Thoracic aorta (tissue), 2 donors: ENCODE measurements at places on chromosomes 12 and 14. TPM values are rescaled to one million over a fixed set of nuclear protein-coding genes. Genes with fewer than 3 reads are reported as not detected.

Gene INHBC
- total RNA-seq: not detected

DNA sequence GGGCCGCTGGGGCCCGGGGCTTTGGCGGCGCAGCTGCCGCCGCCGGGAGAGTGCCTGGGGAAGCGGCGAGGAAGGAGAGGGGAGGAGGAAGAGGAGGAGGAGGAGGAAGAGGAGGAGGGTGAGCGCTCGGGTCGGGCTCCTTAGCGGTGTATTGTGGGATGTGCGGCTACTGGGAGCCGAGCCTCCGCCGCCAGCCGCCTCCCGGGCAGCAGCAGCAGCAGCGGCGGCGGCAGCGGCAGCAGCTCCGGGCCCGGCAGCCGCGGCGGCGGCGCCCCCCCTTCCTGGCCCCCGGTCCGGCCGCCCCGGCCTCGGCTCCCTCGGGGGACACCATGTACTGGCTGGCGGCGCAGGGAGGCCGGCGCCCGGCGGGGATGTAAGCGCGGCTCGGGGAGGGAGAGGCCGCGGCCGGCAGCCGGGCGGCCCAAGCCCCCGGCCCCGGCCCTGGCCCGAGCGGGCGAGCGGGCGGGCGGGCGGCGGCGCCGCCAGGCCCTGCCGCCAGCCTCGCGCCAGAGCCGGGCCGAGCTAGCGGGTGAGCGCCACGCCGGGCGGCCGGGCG is at the start of gene SETD1B:
SETD1B (plus strand) TSS at position 149 of the 556 bp plus-strand sequence. CDS start 729 bp downstream, outside the sequence.
- peak within 1 kb of the TSS; percentile 95 for H3K4me3 ChIP-seq
- peak within 1 kb of the TSS; percentile 97 for H3K27ac ChIP-seq
- no peaks in the 10 kb centered on the region for H3K27me3 ChIP-seq
- DNase-seq: no peak
- peaks cover 12% of the 10 kb centered on the region for H3K36me3 ChIP-seq
- H3K4me1 ChIP-seq: peaks cover 30% of the 10 kb centered on the region

GRCh38 chr12:108611884-108612415 is 14.1 kb upstream of the TMEM119 start:
- no peak overlapping the region for H3K4me3 ChIP-seq
- H3K27me3 ChIP-seq: no peaks in the 10 kb centered on the region
- DNase-seq: no peak
- no peaks in the 10 kb centered on the region for H3K4me1 ChIP-seq
- H3K27ac ChIP-seq: no peak overlapping the region
- no peaks in the 10 kb centered on the region for H3K36me3 ChIP-seq

DNA sequence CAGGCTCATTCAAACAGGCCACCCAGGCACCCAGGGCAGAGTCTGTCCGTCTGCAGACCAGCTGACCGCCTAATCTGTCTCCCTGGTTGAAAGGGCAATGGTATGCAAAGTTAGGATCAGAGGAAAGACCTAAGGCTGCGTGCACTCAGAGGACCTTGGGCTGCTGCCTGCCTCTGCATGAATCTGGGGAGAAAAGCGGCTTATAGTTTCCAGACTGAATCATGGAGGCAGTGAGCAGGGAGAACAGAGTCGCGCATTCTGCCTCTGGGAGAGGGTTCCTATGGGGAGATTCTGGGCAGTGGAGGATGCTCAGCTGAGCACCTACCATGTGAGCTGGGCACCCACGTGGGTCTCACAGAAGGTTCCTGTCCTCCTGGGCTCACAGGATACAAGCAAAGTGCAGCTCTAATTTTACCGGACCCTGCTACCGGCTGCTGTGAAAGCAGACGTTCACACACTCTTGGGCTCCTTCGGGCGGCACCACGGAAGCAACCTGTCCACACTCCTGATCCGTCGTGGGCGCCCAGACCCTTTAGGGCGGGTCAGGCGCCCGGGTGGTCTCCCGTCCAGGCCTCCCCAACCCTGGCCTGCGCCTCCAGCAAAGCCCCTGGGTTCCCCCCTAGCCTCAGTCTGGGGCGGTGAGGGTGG is 772 bp downstream of the SCARB1 start:
- no peaks in the 10 kb centered on the region for H3K36me3 ChIP-seq
- DNase-seq: no peak
- H3K4me3 ChIP-seq: peak overlapping the region; percentile 98
- H3K4me1 ChIP-seq: peaks cover 28% of the 10 kb centered on the region
- no peak overlapping the region for H3K27ac ChIP-seq

Gene ZDHHC22
- total RNA-seq: not detected
